ENCODE measurements at places on chromosomes 13 and 19.

DNA sequence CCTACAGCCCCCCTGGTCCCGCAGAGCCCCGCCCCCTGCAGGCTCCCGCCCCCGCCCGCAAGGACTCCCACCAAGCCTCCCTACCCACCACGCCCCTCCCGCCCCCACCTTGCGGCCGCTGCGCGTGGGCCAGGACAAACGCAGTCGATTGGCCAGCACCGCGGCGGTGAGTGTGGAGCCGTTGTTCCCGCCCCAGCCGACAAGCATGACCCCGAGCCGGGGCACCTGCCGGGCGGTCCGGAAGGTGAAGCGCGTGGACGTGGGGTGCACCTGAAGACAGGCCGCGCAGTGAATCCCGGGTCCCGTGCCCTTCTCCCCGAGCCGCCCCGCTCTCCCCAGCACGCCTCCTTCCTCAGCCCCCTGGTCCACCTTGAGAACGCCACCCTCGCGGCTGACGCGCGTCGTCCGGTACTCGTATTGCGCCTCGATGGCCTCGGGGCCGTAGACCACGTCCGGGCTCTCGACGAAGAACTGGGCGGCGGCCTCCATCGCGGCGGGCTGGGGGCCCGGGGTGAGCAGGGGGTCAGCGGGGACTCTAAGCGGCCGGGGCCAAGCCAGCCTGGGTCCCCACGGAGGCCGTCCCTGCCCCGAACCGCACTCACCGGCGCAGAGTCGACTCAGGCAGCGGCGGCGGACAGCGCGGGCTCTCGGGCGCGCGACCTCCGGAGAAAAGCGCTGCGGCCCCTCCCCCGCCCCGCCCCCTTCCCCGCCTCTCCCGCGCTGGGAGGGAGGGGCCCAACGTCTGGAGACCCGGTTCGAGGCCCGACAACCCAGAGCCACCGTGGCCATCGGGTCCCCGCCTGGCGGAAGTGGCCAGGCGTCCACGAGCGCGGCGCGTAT lies at the start of gene ISYNA1:
ISYNA1 (minus strand) TSS at position 643 of the 840 bp plus-strand sequence; CDS start at position 489, 154 bp downstream.
- DNase-seq: no peak

DNA sequence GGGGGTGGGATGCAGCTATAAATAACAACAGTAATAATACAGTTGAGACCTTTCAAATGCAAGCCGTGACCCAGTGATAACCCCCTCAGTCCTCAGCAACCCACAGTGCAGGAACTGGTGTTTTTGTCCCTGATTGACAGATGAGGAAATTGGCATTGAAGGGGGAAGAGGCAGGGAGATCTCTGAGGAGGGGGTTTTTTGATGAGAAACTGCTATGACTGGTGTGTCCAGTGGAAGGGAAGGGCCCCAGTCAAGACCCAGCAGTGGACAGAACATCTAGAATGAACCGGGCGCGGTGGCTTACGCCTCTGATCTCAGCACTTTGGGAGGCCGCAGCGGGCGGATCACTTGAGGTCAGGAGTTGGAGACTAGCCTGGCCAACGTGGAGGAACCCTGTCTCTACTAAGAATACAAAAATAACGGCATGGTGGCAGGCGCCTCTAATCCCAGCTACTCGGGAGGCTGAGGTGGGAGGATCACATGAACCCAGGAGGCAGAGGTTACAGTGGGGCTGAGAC lies 1.9 kb downstream of the MAP1S start:
- DNase-seq: no peak

- no peak for DNase-seq
Measured at GRCh38 chr13:94706843-94707399, 5.4 kb downstream of the SOX21 start.

- DNase-seq: no peak
Measured at GRCh38 chr19:55447421-55448174, 4.5 kb upstream of the SHISA7 start.

GRCh38 chr13:75370774-75371173 lies 111.2 kb downstream of the TBC1D4 start:
- DNase-seq: no peak

DNA sequence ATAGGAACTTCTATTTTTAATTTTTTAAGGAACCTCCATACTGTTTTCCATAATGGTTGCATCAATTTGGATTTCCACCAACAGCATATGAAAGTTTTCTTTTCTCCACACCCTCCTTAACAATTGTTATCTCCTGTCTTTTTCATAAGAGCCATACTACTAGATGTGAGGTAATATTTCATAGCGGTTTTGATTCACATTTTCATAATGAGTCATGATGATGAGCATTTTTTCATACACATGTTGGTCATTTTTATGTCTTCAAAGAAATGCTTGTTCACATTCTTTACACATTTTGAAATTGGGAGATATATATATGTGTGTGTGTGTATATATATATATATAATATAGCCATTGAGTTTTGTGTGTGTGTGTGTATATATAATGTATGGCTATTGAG lies 420.3 kb upstream of the PCDH9 start:
- no peak for DNase-seq

DNA sequence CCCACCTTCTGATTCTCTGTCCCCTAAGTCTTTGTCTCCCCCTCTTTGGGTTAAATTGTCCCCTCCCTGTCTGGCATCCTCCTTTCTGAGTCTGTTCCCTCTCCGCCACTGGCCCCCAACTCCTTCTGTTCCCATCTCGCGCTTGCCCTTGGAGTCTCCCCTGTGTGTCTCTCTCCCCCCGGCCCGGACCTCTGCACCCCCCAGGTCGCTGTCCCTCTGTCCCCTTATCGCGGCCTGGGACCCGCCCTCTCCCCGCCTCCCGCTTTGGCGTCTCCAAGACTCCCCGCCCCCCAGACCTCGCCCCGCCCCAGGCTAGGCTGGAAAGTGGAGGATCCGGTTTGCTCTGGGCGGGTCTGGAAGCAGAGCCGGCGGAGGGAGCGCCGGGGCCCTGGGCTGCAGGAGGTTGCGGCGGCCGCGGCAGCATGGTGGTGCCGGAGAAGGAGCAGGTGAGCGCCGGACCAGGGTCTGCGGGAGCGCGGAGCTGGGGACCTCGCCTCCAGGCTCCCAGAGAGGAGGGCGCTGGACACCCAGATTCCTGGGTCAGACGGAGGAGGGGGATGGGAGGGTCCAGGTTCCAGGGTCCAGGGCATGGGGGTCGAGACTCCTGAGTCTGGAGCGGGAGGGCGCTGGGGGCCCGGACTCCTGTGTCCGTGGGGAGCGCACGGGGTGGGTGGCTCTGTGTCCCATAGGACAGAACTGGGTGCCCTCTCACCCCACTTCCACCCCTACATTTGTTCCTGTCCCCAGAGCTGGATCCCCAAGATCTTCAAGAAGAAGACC lies at the start of gene TRPM4:
TRPM4 (plus strand) TSS at position 348 of the 780 bp plus-strand sequence; CDS start at position 423, 75 bp downstream.
- DNase-seq: no peak

- DNase-seq: no peak
Measured at GRCh38 chr19:23956051-23956450, 41.4 kb downstream of the ZNF726 start.

DNA sequence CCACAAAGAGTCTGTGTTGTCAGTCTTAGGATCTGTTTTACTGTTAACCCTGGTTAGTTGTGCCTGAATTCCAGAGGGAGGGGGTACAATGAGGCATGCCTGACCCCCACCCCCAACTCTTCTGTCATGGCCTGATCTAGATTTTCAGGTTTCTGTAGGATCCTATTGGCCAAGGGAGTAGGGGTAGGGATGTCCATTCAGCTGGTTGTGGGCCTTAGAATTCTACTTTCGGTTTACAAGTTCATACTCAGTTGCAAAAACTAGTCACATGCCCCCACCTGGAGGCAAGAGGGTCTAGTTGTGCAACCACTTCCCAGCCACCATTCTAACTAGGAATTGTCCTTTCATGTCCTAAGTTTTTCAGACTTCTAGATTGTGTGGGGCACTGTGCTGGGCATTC lies 94.3 kb upstream of the MBNL2 start:
- DNase-seq: no peak
